Lung (tissue), 17 donors: ENCODE measurements at places on chromosomes 1 and 21.

DNA sequence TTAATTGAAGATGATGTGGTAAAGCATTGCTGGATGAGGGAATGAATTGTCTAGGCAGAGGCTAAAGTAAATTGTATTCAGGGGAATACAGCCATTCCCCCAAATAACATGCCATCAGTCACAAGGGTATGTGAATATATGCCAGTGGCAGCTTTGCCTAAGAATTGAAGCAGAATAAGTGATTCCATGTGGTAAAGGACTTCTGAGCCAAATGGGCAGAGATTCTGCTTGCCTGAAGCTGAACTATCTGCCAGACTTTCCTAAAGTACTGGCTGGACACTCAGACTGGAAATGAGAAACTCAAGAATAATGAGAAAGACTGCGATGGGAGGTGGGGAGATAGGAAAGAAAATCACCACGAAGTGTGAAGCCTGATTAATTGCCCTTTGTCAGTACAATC, 2.4 kb downstream of the LIX1L start:
- no peak for DNase-seq

DNA sequence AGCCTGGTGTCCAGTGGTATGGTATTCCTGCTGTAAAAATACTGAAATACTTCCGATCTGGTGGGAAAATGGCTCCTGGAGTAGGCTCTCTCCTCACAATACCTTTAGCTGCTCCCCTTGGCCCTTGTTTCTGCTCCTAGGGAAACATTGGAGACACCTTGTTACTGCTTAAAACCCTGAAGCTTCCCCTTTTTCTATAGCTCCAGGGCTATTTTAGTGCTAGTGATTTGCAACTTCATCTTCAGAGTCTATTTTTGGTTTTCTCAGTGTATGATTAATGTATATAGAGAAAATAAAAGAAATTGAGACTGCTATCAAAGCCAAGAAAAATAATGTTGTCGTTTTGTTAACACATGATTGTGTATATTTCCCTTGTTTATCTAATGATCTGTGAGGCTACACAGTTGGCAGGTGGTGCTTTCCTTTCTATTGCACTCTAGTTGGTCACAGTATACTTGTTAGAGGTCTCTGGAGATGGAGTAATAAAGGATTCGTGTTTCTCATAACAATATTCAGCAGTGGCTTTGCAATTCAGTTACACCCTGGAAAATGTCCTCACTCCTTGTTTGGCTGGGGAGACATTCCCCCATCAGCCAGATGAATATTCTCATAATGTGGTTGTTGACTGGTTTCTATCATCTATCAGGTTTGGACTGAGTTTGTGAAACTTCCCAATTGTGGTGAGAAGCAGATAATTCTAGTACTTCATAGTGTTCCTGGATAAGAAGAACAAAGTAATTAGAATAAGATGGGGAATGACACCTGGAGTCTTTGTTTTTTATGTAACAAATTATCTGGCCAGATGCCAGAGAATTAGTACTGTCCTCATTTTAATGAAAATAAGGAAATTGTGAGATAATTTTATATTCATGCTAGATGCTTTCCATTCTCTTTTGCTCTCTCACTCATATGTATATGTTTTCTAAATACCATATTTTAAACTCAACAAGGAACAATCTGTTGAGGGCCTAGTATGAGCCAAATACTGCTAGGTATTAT, 44.8 kb upstream of the CACYBP start:
- no peak for DNase-seq

DNA sequence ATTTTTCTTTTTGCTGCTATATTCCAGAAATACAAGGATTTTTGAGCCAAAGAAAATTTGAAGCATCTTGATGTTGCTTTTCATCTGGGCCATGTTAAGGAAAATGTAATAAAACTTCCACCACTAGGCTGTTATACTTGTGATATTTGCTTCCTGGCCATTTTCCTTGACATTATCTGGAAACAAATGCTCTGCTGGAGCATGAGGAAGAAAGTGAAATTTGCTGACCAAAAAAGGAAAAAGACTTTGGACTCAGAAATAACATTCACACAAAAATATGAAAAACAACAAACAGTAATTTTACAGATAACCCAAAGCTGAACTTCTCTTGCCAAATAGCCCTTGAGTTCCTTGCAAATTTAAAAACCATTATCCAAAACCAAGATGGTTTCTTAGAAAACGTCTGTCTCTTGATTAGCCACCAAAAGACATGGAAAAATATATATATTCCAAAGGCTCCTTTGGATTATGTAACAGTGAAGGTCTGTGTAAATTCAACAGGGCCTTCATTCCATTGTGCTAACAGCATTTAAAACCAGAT, 344.5 kb downstream of the LMX1A start:
- DNase-seq, result no peak

- DNase-seq, result peak; percentile 74
These were observed 28.4 kb downstream of the EXTL2 start for GRCh38 chr1:100866041-100866900.

- no peak for DNase-seq
These were observed 9.4 kb downstream of the LAMB3 start for GRCh38 chr1:209642816-209643215.

DNA sequence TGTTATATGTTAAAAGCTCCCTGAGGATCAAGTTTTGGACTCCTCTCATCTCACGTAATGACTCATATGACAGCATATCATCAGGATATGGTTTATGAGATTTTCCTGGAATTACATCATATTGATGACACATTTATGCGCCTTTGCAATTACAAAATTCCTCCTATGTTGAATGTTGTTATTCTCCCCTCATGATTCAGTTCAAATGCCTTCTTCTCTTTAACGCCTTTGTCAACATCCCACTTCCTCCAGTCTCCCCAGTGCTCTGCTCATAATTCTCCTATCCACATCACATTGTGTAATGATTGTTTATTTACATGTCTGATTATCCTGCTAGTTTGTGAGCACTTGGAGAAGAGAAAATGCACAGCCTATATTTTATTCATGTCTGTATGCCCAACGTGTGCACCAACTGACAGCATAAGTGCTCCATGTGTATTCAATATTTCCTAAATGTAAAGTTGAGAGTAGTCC, 80.9 kb upstream of the BACH1 start:
- no peak for DNase-seq

DNA sequence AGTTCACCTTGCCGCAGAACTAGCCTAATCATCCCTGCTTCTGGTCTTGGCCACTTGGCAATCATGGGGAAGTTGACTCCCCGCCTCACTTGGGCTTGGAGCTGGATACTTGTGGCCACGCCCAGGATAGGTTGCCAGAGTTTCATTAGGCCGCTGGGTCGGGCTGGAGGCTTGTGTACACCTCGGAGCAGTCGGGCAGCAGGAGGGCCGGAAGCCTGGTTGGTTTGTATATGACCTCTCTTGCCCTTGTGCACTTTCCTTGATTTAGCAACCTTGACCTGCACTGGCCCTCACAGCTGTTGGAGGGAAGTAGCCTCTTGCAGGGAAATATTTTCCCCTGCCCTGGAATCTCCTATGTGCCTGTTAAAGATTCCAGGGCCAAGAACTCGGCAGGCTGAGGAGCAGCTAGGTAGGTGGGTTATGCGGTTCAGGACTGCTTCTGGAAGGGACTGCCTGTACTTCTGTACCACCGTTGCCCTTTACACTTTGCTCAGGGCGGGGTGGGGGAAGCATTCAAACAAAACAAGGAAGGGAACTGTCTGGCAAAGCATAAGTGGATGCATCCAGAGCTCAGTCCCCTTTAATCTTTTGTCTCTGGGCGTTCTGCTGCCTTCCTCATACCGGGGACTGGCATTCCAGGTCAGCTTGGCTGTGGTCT, 83.5 kb downstream of the UCK2 start:
- no peak for DNase-seq
